ENCODE measurements at places on chromosomes 12 and 14.
A peak's percentile ranks its signal among the peaks of the same experiment; 100 is the strongest.

GRCh38 chr12:28698553-28698952 is 450.5 kb upstream of the FAR2 start:
- DNase-seq, result no peak

- DNase-seq, result no peak
Observed at GRCh38 chr12:78585132-78585531, 279.4 kb upstream of the SYT1 start.

- no peak for DNase-seq
Observed at GRCh38 chr14:52380294-52380693, 66.2 kb downstream of the PTGER2 start.

DNA sequence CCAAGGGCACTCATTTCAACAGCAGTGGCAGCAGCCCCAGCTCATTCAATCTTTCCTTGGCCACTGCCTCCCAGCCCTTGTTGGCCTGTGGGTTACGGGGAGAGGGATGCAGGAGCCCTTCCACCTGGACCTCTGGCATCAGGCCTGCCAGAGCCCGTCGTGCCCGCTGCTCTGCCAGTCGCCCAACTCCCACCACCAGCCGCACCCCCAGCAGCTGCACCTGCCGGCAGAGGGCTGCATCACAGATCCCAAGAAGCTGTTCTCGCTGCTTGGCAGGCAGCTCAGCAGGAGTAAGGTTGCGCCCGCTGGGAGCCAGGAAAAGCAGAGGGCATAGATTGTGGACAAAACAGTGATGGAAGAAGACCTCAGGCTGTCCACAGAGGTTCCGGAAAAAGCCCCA is 6.7 kb downstream of the SMUG1 start:
- DNase-seq, result no peak

DNA sequence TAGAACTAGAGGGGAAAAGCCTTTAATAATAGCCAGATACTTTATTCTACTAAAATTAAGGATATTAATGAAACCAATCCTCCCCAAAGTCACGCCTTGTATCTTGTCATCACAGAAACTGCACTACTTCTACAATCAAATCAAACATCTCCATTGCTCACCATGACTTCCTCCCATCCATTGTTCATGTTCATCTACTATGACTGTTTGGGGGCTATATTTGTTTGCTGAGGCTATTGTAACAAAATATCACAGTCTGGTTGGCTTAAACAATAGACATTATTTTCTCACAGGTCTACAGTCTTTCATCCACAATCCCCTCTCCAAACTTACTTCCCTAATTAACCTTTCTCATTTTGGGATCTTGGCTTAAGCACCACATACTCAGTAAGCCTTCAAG is 193.6 kb upstream of the FSCB start:
- DNase-seq, result no peak

DNA sequence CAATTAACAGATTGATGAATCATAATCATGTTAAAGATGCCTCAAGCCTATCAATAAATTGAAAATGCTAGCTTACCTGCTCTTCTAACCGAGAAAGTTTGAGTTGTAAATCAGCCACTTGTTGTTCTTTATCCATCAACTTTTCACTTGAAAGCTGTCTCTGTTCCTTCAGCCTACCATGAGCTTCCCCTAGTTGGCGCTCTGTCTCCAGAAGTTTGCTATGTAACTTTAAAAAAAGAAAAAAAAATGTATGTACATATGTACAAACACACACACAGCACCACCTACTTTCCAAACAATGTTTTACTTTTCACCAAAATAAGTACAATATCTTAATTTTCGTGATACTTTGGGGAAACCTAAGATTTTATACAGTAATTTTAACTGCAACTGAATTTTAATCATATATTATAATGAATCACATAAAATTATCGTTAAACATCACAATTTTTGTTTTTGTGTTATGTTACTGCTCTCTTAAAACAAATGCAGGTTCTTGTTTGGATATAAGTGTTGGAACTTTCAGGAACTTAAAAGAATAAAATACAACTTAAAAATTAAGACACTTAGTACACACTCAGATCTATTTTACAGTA is 101.2 kb downstream of the EEA1 start:
- DNase-seq, result peak; percentile 70

DNA sequence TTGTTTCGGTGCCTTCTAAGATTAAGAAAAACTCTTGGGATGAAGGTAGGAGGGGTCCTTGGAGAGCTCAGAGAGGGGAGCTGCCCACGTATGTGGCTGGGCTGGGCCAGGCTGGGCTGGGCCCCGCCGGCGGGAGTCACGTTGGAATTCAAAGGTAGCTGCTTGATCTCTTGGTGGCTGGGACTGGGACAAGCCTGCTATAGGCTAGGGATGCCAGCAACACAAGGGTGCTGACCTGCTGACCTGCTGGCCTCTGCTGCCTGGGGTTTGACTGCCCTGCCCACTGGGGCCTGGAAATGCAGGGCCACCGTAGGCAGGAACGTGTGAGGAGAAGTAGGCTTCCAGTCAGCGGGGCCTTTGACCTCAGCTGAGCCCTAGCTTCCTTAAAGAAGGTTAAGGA is 52.8 kb upstream of the GTF2A1 start:
- no peak for DNase-seq

- DNase-seq, result no peak
Observed at GRCh38 chr12:124756760-124757159, 106.9 kb downstream of the SCARB1 start.

GRCh38 chr12:113359939-113360748 is 1.8 kb downstream of the PLBD2 start:
- DNase-seq, result no peak

DNA sequence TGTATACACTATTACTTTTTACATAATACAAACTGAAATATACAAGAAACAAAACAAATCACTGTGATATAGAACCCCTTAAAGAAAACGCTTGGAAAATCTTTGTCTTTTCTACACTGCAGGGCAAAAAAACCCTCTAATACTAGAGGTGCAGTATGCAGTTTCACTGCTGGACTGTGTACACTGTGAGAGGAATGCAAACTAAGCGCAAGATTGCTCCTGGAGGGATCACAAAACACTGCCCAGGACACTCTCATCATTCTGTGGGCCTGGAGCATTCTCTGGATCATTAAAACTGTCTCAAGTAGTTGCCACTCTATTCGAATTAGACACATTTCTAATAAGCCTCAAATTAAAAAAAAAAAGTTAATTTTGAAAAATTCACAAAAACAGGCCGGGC is 217.6 kb downstream of the MED13L start:
- no peak for DNase-seq

DNA sequence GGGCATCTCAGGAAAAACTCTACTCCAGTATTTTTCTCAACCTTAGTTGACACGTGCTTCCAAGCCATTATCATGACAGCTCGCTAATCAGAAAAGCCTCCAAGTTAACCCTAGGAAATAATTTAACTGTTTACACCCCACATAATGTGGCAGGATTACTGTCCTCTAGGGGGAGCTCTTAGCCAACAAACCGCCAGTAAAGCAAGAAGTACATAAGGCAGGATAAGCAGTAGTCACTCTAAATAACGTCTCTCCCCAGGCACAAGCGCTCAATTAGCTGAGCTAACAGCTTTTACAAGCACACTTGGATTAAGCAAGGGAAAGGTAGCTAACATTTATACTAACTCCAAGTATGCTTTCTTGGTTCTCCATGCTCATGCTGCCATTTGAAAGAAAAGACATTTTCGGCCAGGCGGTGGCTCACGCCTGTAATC is 22.8 kb downstream of the APOBEC1 start:
- peak; percentile 80 for DNase-seq

- DNase-seq, result no peak
Observed at GRCh38 chr14:50795142-50795541, 35.8 kb downstream of the NIN start.

GRCh38 chr12:109677279-109677691 is 36.3 kb upstream of the FAM222A start:
- no peak for DNase-seq

- peak; percentile 76 for DNase-seq
Observed at GRCh38 chr14:73462048-73462715, 3.8 kb upstream of the NUMB start.
